ENCODE measurements at places on chromosomes 5 and 9.

DNA sequence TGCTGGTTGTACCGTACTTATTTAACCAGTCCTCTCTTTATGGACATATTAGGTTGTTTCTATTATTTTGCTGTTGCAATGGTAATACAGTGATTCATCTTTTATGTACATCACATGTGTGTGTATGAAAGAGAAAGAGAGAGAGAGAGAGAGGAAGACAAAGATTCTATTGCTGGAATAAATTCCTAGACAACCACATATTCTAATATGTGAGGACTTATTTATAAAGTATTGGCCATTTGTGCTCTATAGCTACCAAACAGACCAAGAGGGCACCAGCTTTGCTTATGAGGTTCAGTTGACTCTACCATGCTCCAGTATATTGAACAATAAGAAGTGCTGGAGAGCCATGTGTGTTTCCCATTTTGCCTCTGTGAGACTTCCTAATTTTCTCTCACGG lies 513.5 kb downstream of the DMAC1 start:
- DNase-seq, result no peak

- DNase-seq, result no peak
Measured at GRCh38 chr9:136880651-136881050, 5.7 kb upstream of the TRAF2 start.

DNA sequence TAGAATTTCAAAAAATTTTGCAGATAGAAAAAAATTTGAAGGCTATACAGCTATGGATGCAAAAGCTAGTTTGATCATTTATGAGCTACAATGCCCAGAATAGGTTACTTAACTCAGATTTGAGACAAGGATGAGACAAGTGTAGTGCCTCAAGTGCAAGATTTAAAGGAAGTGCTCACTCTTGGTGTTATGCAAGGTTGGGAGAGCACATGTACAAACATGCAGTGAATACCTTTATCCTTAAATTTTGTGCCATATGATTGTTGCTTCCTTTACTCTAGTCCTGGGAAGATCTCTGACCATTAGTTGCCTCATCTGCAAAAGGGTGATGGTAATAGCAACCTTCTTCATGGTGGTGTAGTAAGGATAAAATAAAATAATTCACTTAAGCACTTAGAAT lies 31.7 kb upstream of the PPP2R2B start:
- DNase-seq, result no peak

GRCh38 chr5:142097681-142098080 lies 10.9 kb upstream of the NDFIP1 start:
- DNase-seq, result peak; percentile 48

DNA sequence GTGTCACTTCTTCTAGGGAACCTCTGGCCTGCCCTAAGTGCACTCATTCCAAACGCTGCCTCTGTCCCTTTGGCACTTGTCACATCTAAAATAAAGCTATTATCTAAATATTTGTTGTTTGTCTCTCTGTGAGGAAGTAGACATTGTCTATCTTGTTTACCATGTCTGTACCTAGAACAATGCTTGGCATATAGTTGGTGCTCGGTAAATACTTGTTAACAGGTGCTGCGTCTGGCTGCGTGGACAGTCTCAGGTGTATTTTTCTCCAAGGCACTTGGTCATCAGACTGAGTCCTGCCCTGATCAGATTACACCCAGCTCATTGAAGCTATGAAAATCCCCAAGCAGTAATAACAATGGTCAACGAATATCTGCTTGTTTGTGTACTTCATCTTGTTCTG lies 174.9 kb upstream of the SMIM23 start:
- no peak for DNase-seq

GRCh38 chr5:136781464-136781863 lies 416.1 kb upstream of the TRPC7 start:
- DNase-seq, result peak; percentile 52

DNA sequence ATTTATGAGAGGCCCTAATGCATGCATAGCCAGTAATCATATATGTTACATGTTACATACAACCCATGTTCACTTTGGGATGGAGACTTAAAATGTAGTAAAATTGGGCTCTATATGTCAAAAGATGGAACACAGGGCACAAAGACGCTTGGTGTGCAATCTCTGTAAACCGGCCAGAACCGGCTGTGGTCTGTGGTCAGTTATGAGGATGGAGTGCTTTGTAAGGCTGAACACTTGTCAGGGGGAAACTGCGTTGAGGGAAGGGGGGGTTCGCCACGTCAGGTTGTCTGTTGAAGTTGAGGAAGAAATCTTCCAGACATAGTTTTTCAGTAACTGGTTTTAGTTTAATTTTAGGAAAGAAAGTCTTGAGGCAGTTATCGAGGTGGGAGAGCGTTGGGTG lies 2.7 kb upstream of the CKMT2 start:
- no peak for DNase-seq

- peak; percentile 72 for DNase-seq
Measured at GRCh38 chr9:72271613-72272478, 93.2 kb downstream of the ZFAND5 start.

DNA sequence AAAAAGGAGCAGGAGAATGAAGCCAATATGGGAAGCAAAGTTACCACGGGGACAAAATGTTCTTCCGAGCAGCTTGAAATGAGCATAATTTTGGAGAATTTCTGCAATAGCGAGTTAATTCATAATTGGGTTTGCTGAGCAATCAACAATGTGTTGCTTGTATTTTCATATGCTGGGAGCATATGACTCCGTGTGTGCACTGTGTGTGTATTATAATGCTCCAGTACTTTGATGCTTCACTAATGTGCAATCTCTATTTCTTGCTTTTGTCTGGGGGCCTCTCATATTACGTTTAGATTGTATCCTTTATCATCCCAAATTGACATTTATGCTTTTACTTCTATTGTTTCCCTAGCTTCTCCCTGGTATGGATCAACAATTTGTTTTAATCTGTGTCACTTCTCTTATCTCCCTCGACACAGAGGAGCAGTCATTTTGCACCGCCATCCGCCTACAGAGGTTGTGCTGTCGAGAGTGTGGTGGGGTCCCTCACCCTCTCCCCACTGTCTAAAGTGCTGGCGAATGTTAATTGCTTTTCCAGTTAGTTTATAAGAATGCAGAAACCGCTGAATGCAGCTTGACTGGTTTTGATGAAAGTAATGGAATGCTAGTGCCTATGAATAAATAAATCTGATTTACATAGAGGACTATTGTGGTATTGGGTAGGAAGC lies 372.5 kb upstream of the WWC1 start:
- DNase-seq, result no peak

GRCh38 chr5:69368458-69369339 lies 621 bp downstream of the AK6 start:
- peak; percentile 16 for DNase-seq

GRCh38 chr5:151019331-151019730 lies 1.1 kb upstream of the GPX3 start:
- no peak for DNase-seq

- no peak for DNase-seq
Measured at GRCh38 chr9:84368601-84369000, 28.0 kb upstream of the SLC28A3 start.

DNA sequence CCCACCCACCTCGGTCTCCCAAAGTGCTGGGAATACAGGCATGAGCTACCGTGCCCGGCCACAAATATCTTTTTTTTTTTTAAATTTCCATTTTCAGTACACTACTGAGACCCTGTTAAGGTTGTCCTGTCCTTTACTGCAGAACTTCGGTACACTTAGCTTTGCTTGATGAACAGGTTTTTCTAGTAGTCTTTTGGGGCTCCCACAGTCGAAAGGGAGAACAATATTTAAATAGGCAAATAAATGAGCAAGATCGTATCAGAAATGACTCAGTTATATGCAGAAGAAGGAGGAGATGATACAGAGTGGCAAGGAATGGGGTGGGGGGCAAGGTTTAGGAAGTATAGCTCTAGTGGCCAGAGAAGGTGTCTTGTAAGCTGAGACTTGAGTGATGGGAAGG lies 52.7 kb downstream of the MSX2 start:
- peak; percentile 57 for DNase-seq

DNA sequence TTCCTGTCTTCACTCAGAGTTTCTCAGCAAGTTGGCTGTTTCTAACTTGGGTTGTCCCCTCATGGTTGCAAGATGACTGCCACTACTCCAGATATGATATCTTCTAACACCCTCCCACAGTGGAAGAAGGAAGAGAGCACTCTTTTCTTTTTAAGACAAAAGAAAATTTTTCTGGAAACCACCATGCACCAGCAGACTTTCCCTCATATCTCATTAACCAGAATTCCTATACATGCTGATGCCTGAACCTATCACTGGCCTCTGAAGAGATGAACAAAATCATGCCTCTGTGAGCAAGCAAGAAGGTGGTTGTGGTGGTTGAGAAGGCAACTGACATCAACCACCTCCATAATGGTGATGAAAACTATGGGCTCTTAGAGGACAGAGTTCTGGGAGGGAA lies 56.8 kb downstream of the FEM1C start:
- DNase-seq, result no peak

DNA sequence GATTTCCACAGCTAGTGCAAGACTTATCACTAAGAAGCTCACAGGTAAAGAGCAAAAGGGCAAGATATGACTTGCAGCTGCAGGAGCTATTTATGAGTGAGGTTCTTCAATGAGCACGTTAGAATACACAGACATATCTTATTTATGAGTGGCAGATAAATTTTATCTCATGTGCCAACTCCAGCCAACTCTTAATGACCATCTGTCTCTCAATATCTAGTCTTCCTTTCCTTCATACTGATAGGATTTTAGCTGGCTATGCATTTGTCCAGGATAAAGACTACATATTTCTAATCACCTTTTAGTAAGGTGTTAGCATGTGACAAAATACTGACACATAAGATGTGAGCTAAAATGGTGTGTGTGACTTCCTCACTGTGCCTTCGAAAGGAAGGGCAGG lies 304.5 kb downstream of the TRPM3 start:
- no peak for DNase-seq

DNA sequence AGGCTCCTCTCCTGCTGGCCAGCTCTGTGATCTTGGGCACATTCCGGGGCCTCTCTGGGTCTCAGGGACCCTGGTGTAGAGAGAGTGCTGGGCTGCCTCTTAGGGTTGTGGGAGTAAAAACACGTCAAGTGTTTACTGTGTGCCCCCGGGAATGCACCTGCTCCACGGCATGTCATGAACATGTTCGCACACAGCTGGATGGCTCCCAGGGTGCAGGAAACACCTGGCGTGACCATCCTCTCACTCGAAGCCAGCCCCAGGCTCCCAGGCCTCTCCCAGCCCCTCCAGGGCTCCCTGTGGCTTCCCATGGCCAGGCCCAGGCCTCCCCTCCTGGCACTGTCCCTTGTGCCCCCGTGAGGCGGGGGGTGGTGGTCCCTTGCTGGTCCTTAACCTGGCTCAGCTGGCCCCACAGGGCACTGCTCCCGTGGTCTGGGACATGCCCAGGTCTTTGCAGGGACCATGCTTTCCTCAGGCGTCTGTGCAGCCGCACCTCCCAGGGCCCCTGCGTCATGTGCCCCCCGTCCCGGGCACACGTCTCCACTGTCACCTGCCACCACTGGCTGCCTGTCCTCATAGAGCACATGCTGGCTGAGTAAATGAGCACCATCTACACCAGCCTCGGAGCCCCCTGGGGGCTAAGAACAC lies 44.9 kb downstream of the SLC6A3 start:
- no peak for DNase-seq

DNA sequence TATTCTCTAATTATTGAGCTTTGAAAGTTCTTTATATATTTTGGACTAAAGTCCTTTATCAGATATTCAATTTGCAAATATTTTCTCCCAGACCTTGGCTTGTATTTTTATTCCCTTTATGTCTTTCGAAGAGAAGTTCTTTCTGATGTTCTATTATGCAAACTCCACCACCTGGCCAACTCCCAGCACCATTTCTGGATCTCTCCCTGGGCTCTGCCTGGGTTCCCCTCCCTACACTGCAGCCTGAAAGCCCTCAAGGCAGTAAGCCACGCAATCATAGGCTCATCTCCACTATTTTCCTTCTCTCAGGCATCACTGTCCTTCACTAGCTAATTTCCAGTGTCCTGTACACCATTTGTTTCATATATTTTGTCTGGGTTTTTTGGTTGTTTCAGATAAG lies 76.1 kb downstream of the GRAMD2B start:
- no peak for DNase-seq

GRCh38 chr5:179118756-179119414 lies 58.7 kb downstream of the ZNF354C start:
- no peak for DNase-seq

GRCh38 chr5:157294407-157295091 lies 28.6 kb downstream of the CYFIP2 start:
- DNase-seq, result peak; percentile 40

GRCh38 chr5:7882926-7883325 lies 14.0 kb downstream of the MTRR start:
- no peak for DNase-seq

DNA sequence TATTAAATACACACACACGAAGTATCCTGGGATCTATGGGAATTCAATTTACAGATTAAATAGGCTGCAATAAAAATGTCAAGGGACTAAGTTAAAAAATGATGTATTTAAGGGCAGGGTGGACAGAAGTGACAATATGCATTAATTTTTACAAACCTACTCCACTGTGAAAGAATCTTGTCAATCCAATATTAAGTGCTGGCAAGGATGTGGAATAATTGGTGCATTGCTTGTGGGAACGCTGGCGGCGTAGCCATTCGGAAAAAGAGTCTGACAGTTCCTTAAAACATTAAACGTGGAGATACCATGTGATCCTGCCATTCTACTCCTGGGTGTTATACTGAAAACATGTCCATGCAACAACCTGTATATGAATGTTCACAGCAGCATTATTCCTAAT lies 4.2 kb downstream of the CDC14B start:
- no peak for DNase-seq

DNA sequence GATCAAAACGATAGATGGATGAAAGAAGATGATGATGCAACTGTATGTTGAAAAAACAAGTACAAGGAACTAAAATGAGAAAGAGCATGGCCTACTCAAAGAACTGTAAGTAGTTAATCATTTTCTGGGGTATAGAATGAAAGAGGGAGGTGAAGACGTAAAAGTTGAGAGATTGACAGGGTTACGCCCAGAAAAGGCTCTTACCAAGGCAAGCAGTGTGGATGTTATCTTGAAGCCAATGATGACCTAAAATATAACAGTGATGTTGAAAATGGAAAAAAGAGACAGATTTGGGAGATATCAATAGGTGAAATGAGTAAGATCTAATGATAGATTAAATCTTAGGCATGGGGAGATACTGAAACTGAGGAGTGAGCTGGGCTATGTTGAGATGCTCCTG lies 80.4 kb upstream of the GNAQ start:
- DNase-seq, result no peak

GRCh38 chr5:159550951-159551350 lies 220.7 kb upstream of the IL12B start:
- DNase-seq, result no peak

- peak; percentile 85 for DNase-seq
Measured at GRCh38 chr5:67209141-67209771, 12.7 kb upstream of the CD180 start.

- DNase-seq, result peak; percentile 69
Measured at GRCh38 chr9:129125478-129125877, 14.3 kb downstream of the PTPA start.

Data from PC-3 (cell line).